ENCODE measurements at places on chromosomes 5 and 9.

DNA sequence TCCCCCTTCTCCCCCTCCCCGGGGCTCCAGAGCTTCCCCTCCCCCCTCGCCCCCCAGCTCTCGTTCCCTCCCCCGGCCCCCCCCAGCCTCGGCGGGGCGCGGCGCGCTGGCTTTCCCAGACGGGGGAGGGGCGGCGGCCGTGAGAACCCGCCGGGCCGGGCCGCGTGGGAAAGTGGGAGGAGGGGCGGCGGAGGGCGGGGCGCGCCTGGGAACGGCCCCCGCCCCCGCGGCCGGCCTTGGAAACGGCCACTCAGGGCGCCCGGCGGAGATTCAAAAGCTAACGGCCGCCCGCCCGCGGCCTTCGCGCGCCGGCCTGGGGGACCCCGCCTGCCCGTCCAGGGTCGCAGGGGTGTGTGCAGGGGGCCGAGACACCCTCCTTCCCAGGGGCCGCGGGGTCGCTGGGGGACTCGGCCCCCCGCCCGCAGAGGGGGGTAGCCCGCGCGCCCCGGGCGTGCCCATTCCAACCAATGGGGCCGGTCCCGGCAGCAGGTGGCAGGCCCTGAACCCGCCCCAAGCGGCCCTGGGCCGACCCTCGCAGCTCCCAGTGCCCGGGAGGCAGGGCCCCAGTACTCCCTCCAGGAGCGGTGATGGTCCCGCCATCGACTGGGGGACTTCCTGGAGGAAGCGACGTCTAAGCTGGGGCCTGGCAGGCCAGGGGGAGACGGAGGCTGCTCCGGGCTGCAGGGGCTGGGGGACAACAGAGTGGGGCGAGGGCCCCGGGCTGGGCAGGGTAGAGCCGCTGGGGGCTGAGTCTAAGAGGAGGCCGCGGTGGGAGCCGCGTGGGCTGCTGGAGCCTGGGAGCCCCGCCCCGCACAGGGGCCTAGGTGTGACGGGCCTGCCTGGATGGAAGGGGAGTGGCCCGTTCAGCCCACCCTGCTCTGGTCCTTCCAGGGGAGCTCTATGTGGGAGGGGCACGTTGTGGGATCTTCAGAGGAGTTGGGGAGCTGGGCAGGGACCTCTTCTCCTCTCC lies 14.2 kb upstream of the NRARP start:
- peak; percentile 37 for DNase-seq

DNA sequence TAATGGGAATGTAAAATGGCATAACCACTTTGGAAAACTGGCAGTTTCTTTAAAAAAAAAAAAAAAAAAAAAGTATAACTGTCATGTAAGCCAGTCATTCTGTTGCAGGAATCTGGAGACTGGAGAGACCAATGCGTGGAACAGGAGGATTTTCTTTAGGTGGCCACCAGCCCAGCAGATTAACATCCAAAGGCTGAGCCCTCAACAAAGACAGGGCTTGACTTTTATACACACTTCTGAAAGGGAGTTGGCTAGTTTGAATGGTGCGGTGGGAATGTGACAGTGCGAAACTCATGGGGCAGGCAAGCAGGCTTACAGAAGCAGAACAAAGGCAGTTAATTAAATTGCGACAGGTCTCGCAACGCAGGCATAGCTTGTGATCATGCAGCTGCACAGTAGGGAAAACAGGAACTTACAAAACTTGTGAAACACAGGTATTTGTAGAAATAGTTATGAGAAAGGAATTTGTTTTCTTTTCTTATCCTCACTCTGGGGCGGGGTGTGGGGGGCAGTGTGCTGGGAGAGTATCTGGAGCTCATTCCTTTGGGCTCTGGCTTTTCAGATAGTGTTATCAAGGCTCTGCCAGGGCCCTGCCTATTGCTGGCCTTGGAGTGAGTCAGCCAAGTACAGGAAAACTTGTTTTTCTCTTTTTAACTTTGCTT lies 12.0 kb downstream of the UIMC1 start:
- peak; percentile 93 for DNase-seq

GRCh38 chr5:149672701-149673476 lies 57.2 kb upstream of the PPARGC1B start:
- DNase-seq: no peak

DNA sequence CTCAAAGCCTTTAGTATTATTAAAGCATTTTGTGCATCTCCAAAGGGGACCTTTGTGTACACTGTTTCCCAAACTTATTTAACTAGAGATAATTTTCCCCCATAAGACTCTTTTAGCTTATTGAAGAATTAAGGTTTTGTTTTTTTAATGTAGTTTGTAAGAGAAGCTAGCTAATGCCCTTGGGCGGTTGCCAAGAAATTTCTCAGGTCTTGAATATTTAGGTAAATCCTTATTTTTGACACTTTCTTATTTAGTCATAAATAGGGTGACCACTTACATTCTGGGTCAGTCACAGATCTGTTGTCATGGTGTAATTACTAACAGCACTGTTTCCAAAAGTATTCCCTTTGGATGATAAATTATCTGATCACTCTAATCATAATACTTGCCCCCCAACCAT lies 27.2 kb downstream of the TNFAIP8 start:
- DNase-seq: peak; percentile 26

GRCh38 chr5:52657247-52657645 lies 130.5 kb upstream of the ITGA1 start:
- DNase-seq: peak; percentile 41

GRCh38 chr9:75950998-75951397 lies 60.5 kb downstream of the PCSK5 start:
- DNase-seq: no peak

GRCh38 chr5:142806841-142807267 lies 36.7 kb downstream of the ARHGAP26 start:
- DNase-seq: no peak

DNA sequence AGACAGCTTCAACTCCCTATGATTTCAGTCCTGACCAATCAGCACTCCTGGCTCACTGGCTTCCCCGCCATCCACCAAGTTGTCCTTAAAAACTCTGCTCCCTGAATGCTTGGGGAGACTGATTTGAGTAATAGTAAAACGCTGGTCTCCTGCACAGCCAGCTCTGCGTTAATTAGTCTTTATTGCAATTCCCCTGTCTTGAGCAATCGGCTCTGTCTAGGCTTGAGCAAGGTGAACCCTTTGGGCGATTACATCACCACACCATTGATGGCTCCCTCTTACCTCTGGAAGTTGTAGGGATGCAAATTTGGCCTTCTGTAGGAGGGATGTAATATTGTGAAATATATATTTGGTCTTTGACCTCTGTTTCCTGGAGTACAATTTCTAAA lies 2.9 kb upstream of the SLC23A1 start:
- DNase-seq: no peak

GRCh38 chr9:122207096-122207495 lies 21.7 kb downstream of the LHX6 start:
- DNase-seq: no peak

DNA sequence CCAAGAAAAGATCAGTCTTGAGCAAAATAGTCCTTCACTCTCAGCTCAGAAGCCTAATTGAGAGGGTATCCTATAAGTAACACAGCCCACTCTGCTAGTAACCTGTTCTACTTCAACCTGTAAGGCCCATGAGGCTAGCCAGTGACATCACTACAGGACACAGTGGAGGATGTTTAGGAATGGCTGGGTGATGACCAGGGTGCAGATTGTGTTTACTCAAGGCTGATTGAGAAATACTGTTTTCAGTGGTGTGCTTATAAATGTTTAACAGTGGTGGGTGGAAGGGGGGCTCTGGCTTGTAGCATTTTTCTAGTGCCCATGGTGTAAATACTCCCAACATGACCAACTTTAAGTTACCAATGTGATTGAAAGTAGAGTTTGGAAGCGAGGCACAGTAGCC lies 159.8 kb upstream of the CCDC152 start:
- DNase-seq: no peak

DNA sequence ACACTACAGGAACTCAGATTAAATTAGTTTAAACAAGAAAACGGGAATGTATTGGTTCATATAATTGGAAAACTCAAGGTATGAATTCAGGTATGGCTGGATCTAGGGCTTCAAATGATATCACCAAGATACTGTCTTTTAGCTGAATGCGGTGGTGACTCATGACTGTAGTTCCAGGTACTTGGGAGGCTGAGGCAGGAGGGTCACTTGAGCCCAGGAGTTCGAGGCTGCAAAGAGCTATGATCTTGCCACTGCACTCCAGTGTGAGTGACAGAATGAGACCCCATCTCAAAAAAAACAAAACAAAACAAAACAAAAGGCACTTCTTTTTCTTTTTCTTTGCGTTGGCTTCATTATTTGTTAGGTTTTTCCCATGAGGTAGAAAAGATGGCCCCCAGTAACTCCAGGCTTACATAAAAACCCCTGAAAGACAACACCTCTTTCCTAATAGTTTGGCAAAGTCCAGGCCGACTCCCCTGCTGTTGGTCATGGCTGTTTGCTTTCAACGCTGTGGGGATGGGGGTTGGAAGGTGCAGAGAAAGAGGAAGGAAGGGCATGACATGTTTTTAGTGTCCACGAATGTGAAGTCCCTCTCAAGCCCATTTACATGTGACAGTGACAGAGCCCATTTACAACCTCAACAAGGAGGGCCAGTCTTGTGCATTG lies 39.8 kb upstream of the CRB2 start:
- DNase-seq: no peak

DNA sequence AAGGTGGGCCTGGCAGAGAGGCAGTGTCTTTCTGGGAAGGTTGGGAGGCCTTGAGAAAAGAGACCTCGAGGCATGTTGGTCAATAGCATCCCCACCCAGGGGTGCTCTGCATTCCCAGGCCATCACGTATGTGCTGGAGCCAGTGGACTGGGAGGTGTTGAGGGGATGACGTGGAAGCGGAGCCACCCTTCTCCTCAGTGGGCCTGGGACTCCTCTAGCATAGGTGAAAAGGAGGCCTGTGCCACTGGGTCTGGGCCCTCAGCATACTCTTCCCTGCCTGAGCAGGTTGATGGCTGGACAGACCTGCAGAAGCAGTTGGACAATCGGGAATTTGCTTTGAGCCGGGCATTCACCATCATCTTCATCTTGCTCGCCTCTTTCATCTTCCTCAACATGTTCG lies 25.5 kb downstream of the PITX1 start:
- no peak for DNase-seq

DNA sequence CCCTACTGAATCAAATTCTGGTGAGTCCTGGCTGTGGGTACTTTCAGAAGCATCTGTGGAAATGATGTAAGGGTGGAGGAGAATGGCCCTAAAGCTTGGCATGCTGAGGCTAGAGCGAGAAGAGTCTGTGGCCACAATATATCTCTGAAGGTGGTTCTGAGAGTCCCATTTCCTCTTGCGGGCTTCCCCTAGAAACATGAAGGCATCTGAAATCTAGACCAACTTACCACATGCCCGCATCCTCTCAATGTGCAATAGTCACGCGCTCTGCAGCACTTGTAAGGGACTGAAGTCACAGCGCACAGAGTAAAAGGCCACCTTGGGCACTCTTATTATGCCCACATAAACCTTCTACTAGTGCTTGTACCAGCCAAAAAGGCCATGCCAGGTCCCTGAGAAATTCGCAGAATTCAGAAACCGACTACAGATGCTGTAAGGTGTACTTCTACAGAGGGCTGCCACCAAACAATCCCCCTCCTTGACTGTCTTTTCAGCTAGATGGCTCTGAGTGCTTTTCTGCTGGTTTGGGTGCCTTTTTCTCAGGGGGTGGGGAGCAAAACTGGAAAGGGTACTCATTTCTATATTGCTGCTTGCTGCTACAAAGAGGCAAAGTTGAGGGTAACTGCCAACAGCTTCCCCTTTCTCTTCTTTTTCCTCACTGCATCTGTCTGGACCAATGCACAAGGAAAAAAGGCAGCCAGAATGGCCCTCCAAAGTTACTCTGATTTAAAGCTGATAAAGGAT lies 107.3 kb downstream of the ZDHHC21 start:
- DNase-seq: no peak

DNA sequence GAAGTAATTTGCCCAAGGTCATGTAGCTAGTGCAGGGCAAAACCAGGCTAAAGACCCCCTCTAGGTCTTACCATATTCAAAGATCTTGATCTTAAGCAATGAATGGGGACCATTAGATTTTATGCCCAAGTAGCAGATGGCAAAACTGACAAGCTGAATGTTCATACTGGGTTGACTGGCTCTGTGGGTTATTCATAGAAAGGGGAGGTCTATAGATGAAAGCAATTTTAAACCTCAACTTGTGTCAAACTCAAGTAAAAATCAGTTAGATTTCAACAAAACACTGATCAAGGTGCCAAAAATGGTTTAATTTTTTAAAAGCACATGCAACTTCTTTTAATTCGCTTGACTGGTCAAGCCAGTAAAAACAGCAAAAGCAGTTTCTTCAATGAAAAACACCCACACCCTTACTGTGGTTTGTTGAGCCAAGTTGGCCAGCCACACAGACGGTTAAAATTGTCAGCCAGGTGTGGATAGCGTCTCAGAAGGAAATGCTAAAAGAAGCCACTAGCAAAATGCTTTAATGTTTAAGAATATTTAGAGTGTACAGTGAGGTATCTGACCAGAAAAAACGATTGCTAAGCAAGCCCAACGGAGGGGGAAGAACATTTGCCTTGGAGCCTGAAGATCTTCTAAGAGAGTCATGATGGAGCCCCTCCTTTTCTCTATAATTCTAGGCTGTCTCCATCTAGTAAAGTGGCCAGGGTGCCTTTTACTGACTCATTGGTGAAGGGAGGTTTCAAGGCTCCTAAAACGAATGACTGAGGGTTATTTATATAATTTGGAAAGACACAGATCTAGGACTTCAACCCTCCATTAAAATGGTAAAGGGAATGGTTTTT lies 539.6 kb upstream of the CLINT1 start:
- DNase-seq: no peak

DNA sequence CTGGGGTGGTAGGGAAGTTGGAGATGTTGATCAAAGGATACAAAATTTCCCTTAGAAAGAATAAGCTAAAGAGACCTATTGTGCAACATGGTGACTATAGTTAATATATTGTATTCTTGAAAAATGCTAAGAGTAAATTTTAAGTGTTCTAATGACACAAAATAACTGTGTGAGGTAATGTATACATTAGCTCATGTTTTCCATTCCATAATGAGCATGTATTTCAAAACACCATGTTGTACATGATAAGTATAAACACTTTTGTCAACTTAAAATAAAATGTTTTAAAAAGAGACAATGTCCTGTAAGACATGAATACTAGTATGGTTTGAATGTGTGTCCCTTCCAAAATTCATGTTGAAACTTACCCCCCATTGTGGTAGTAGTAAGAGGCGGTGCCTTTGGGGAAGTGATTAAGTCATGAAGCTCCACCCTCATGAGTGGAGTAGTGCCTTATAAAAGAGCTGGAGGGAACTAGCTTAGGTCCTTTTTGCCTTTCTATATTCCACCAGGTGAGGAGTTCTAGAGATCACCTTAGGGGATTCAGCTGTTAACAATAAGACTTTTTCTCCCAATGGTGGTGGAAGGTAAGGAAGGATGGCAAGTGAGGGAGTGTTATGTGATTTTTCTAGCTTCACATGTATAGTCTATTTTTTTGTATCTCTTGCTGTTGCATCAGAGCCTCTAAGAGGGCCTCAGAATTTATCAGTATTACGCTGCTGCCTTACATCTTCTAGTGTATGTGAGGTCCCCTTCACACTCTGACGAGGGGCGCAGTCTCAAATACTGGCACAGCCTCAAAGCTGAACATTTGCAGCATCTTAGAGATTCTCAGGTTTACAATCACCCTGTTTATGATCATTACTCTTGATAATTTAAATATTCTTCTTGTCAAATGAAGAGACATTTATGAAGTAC lies 94.9 kb upstream of the NREP start:
- DNase-seq: no peak

GRCh38 chr5:160675988-160676387 lies 176.0 kb downstream of the ATP10B start:
- DNase-seq: no peak

- no peak for DNase-seq
Measured at GRCh38 chr9:8186560-8186959, 387.0 kb upstream of the DMAC1 start.
